ENCODE measurements at places on chromosomes 1 and 21.
A peak's percentile ranks its signal among the peaks of the same experiment; 100 is the strongest.

DNA sequence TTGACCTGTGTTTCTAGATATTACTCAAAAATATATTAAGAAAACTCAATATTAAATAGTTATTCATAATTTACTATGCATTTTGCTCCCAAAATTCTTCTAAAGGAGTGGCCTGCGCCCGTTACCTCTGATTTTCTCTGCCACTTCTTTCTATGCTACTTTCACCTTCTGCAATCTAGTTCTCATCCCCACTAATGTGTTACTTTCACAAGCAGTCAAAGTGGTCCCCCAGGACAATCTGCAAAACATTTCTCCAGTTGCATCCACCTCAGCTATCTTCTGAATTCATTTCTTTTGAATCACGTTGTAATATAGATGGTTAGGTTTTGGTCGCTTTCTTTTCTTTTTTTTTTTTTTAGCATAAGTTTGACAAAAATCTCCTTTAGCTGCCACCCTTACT is 13.4 kb downstream of the INSL5 start:
- no peak for DNase-seq

DNA sequence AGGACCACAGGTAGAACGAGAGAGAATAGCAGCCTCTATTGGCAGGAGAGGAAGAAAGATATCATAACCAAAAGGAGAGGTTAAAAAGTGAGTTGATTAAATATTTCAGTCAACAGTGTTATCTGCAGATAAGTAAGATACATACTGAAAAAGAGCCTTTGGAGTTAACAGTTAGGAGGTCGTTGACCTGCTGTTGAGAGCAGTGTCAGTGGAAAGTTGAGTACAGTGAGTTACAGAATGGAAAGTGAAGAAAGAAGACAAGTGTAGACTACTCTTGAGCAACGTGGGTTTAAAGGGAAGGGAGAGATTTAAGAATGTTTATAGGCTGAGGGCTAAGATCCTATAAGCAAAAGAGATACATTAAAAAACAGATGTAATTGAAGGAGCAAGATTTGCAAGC is 30.2 kb downstream of the GNAT2 start:
- DNase-seq, result no peak

- DNase-seq, result no peak
Observed at GRCh38 chr1:54096877-54097240, 43.5 kb downstream of the TCEANC2 start.

GRCh38 chr1:204408074-204408507 is 3.5 kb downstream of the PPP1R15B start:
- peak; percentile 17 for DNase-seq

DNA sequence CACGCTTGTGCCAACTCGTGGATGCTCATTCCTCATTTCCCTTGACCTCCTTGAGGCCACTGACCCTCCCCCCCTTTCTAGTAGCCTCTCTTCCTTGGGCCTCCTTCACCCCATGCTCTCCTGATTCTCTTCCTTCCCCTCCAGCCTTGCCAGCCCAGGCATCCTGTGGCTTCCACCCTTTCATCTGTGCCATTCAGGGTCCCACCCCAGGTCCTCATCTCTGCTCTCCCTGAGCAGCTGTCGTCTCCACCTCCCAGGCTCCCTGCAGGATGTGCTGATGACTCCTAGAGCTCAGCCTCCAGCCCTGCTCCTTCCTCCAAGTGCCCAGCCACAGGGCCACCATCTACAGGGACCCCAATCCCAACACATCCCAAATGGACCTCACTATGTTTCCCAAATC is 197.4 kb downstream of the GRIK3 start:
- DNase-seq, result no peak

- DNase-seq, result no peak
Observed at GRCh38 chr1:9680828-9681227, 29.3 kb downstream of the PIK3CD start.

GRCh38 chr1:65494671-65495070 is 74.2 kb downstream of the LEPR start:
- DNase-seq, result no peak

DNA sequence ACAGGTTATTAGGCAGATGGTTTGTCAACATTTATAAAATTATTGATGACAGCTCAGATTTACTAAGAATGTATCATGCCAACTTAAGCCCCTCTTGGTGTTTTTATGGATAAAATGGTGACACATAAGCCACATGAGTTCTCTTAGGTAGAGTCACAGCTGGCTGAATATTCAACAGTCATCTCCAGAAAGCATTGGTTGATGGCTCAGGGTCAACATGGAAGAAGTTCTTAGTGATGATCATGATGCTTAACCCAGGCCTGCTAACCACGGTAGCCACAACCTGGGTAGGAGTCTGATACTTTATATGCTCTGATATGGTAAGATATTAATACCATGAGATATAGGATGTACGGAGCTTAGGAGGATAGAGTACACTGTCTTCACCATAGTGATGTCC is 46.4 kb upstream of the SIPA1L2 start:
- no peak for DNase-seq

GRCh38 chr1:214862421-214862820 is 220.1 kb upstream of the KCNK2 start:
- DNase-seq, result no peak

- no peak for DNase-seq
Observed at GRCh38 chr1:109768335-109768650, 4.6 kb upstream of the EPS8L3 start.

GRCh38 chr1:238135708-238136664 is 245.3 kb upstream of the ZP4 start:
- no peak for DNase-seq

- no peak for DNase-seq
Observed at GRCh38 chr21:33162436-33162951, 67.2 kb upstream of the IFNAR2 start.

- no peak for DNase-seq
Observed at GRCh38 chr1:53350853-53351767, 23.2 kb upstream of the LRP8 start.

DNA sequence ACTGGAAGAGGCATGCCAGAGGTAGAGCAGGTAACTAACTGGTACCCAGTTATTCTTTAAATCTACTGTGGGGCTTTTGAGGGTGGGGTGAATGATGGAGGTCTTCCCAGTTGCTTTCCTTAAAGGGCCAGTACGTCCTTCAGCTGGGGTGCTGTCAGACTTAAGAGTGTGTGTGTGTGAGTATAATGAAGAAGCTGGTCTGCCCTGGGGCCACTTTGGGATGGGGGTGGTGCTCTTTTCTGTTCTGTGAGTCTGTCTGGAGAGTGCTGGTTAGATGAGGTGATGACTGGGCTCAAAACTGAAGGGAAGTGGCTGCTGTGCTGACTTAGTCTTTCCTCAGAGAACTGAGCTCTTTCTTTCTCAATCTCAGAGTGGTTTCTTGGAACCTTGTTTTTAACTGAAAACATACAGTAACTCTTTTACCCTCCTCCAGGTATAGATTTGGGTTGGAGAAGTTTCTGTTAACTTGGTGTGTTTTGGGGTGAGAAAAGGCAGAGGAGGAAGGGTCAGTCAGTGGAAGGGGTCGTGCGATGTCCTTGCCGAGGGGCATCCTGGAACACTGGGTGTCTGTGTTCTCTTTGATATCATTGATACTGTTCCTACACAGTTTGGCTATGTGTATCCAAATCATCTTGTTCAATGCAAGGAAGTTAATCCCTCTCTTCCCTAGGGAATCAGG is 746 bp downstream of the MACF1 start:
- no peak for DNase-seq

DNA sequence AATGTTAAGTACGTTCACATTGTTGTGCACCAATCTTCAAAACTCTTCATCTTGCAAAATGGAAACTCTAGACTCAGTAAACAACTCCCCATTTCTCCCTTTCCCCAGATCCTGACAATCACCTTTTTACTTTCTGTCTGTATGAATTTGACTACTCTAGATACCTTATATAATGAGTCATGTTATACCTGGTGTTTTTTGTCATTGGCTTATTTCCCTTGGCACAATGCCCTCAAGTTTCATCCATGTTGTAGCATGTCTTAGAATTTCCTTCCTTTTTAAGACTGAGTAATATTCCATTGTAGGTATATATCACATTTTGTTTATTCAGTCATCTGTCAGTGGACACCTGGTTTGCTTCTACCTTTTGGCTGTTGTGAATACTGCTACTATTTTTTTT is 399.5 kb downstream of the LMO4 start:
- DNase-seq, result no peak

DNA sequence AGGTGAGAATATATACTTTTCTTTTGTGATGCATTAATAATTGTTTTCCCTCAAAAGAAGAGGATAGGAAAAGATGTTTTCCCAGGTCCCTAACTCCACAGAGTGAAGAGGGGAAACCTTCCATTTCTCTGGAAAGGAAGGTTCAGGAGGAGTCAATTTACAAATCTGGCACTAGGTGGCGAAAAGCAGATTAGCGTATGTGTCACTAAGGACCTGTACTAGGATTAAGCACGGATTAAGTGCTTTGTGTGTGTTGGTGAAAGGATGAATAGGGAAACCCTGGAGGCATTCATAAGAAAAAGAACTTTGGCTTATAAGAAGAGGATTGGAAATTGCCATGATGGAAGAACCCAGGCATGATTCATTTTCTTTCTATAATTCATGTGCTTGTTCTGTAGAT is 410.1 kb upstream of the PLXNA2 start:
- DNase-seq, result peak; percentile 11

GRCh38 chr1:91827459-91828321 is 58.3 kb downstream of the TGFBR3 start:
- DNase-seq, result no peak

GRCh38 chr1:17013491-17014320 is 2.0 kb upstream of the ATP13A2 start:
- DNase-seq, result no peak

DNA sequence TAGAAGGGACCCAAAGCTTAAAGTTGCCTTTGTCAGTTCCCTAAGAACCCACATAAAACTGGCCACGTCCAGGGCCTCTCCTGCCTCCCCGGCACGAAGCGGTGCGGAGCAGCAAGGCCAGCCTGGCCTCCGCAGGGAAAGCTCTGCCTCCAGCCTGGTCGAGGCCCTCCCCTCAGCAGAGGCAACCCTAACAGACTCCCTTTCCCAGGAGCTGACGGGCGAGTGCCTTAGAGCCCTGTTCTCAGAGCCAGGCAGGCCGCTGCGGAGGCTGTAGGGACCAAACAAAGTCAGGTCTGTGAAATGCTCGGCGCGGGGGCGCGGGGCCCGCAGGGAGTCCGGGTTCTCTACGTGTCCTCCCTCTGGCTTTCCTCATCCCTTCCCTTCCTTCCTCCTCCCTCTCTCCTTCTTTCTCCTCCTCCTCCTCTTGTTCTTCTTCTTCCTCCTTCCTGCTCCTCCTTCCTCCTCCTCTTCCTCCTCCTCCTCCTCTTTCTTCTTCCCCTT is 40.7 kb downstream of the RIPK4 start:
- no peak for DNase-seq

GRCh38 chr1:204355913-204356312 is 3.8 kb downstream of the PLEKHA6 start:
- DNase-seq, result no peak

- no peak for DNase-seq
Observed at GRCh38 chr1:228008391-228009115, 1.8 kb downstream of the WNT3A start.

DNA sequence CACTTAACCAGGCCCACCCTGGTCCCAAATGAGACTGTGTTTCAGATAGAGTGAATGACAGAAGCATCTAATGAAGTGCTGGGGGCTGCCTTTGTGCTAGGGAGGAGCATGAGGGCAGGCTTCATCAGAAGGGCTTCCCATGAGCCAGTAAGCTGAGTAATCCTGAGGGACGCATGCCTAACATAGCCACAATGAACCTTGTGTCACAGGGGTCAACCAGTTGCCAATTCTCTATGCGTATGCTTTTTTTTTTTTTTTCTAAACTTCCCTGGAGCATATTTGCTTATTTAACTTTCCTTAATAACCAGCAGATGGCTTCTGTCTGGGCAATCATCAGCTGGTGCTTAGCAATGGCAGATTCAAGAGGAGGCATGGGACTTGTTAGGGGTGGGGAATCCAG is 25.5 kb upstream of the CYP2J2 start:
- no peak for DNase-seq
